Fibroblast of skin of back (primary cell): ENCODE measurements at places on chromosomes 2 and 18.

- DNase-seq: no peak
Measured at GRCh38 chr2:154694881-154695280, 3.6 kb upstream of the KCNJ3 start.

GRCh38 chr18:57439985-57440330 is 4.8 kb downstream of the ONECUT2 start:
- DNase-seq: no peak

GRCh38 chr2:101496279-101496678 is 21.4 kb upstream of the RFX8 start:
- no peak for DNase-seq

DNA sequence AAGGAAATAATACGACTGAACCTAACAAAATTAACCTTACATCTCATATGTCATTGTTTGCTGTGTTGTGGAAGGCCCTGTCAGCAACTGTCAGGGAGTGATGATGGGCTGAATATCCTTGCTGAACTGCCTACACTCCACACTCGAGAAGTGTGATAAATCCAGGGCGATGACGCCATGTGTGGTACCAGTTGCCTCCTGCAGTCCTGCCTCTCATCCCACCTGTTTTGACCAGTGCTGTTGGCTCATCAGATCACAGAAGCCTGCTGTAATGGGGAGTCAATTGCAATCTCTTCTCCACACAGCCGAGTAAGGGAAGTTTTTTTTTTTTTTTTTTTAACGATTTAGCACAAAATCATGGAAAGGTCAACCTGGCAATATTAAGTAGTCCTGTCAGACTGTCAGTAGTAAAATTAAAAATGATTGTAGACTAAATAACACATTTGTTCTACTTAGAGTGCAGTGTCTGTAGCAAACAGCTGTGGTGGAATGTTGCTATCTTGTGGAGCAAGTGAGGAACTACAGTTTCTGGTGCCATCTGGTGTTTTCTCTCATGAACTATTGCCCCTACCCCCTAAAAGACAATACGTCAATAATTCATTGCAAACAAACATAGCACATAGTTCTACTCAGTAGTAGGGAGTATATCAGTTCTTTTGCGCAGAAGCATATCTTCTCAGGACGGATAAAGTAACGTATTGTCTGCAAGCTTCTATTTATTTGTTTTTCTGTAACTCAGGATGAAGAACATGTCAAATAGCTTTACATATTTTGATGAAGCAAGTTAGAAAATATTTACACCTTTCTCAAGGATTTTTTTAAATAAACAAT is 347.6 kb downstream of the CTNNA2 start:
- peak; percentile 31 for DNase-seq

DNA sequence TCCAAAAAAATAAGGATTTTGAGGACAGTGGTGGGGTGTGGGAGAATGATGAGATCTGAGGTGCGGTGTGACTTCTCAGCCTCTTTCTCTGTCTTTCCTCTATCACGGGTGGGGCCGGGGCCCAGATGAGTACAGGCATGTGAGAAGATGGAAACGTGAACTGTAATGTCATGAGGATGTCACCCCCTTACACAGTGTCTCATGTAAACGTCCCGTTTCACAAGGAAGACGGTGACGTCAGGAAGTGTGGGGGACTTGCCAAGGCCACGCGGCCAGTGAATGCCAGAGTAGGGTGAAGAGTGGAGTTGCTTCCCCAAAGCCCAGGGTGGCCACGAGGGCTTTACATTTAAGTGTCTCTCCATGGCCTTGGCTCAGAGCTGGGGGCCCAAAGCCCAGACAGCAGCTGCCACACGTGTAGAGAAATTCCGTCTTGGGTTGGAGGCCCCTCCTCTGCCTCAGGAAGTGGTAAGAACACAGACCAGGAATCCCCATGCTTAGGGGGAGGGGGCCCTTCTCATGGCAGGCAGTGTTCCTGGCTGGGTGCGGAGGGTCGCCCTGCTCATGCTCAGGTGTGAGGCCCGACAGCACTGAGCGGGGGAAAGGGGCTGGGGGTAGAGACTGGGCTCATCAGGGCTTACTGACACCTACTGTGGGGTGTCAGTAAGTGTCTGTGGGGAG is 80.9 kb upstream of the SMAD7 start:
- no peak for DNase-seq

- DNase-seq: no peak
Measured at GRCh38 chr18:79902640-79903039, 48.8 kb downstream of the SLC66A2 start.

- DNase-seq: no peak
Measured at GRCh38 chr2:195535911-195536522, 121.0 kb upstream of the SLC39A10 start.

GRCh38 chr2:20356042-20356441 is 5.4 kb upstream of the PUM2 start:
- DNase-seq: peak; percentile 16

DNA sequence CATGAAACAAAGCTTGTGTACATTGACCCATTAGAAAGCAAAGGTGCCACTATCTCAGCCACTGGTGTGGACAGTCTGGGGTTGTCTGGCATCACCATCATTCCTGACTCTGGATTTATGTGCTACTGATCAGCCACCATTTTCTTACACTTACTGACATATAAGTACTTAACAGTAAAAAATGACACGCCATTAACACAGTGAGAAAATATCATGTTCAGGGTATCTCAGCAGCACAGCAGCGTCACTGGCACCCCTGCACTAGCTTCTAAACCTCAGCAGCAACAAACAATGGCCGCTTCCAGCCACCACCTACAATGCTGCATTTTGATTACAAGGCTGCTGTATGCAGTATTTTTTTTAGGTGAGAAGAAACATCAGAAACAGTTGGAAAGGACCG is 253.4 kb upstream of the HDAC4 start:
- no peak for DNase-seq

DNA sequence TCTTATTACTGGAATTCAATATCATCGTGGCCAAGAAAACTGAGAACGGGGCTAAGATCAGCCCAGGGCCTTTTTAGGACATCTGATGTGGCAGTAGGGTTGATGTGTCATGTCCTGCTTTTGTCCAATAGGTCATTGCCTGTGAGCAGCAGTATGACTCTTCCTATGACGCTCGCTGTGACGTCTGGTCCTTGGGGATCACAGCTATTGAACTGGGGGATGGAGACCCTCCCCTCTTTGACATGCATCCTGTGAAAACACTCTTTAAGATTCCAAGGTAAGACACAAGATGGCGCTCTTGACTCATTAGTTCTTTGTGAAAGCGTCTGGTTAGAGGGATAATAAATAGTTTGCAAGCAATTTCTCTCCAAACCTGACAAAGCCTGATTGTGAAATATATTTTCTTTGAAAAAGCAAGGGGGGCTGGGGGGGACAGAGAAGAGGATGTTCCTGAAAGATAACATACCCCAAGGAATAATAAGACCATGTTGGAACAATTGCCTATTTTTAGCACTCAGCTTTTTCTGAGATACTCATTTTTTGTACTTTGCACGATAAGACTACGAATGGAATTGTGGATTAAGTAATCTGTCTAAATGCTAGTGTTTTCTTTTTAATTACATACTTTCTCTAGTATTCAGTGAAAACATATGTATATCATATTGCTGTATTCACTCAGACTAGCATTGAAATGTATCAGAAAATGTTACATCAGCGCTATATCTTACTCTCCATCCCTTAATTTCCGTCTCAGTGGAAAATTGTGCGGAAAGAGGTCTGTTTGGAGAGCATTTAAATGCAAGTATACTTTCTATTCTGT is 58.1 kb downstream of the MYO3B start:
- peak; percentile 60 for DNase-seq

- DNase-seq: no peak
Measured at GRCh38 chr2:98026927-98027522, 31.3 kb upstream of the TMEM131 start.

DNA sequence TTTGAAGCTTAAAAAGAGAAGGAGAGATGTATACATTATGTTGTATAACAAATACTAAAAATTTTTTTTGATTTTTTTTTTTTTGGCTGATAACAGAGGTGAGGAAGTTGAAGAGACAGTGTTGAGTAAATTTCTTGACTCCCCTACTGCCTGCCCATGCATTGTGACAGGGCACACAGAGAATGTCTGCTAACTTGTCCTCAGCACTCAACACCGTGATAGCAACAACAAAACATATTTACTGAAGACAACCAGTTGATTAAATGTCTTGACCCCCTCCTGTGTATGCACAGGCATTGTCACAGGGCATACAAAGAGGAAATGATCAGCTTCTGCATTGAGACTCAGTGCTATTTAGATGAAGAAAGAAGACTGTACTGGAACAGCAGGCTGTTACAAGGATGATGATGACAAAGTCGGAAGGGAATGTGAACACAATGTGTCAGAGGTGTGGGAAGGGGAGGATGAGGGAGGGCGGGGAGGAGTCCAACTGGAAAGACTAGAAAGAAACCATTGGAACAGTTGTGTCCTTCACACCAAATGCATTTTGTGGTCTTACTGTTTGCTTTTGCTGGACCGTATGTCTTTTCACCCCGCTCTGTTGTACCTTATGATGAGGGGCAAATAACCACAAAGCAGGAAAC is 89.5 kb downstream of the CERS6 start:
- peak; percentile 87 for DNase-seq

GRCh38 chr2:75589391-75590105 is 28.8 kb upstream of the EVA1A start:
- peak; percentile 59 for DNase-seq

GRCh38 chr2:40256649-40257048 is 195.2 kb downstream of the SLC8A1 start:
- DNase-seq: no peak

GRCh38 chr2:197311421-197312033 is 947 bp upstream of the ANKRD44 start:
- no peak for DNase-seq

DNA sequence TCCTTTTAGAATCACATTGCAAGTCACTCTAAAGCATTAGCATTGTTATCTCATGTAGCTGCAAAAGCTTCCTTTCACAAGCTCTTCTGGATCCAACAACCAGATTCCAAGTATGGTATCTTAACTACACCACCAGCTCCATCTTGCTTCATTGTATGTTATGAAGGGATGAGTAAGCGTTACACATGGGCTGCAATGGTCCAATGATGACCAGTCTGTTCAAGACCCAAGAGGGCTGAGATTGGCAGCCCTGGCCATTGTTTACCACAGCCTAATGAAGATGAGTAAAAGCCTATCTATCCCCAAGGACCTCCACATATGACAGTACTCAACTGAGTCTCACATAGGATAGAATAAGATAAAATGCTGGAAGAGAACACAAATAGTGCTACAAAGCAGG is 6.3 kb downstream of the CFLAR start:
- DNase-seq: no peak

DNA sequence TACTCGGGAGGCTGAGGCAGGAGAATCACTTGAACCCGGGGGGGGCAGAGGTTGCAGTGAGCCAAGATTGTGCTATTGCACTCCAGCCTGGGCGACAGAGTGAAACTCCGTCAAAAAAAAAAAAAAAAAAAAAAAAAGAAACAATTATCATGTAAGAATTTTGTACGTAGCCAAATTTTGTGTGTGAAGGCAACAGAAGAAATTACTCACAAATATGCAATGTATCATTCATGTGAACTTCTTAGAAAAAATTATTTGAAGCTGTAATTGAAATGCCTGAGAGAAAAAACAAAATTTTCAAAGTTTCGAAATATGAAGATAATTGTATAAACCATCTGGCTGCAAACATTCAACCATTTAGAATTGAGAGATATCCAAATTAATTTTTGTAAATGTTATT is 204.8 kb upstream of the PARD3B start:
- DNase-seq: peak; percentile 7

DNA sequence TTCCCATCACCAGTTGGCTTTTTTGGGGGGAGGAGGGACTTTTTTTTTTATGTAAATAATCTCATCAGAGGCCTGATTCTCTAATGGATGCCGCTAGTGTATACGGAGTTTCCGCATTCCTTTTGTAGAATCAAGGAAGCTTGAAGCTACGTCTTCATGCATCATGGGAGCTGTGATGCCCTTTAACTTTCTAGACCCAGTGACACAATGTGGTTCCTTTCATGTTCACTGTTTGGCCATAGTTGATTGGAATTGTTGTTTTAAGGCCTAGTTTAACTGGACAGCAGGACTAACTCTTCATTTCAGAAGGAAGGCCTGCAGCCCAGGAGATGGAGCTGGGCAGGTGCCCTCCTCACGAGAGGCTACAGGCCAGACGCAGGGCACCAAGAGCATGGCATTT is 287.9 kb downstream of the AGAP1 start:
- DNase-seq: no peak

- DNase-seq: peak; percentile 37
Measured at GRCh38 chr18:7596147-7596546, 29.0 kb downstream of the PTPRM start.

- DNase-seq: peak; percentile 61
Measured at GRCh38 chr18:36297417-36298125, at the start of gene FHOD3. Gene FHOD3 (plus strand): TSS chr18:36297713. CDS start chr18:36297836, 123 bp downstream.

DNA sequence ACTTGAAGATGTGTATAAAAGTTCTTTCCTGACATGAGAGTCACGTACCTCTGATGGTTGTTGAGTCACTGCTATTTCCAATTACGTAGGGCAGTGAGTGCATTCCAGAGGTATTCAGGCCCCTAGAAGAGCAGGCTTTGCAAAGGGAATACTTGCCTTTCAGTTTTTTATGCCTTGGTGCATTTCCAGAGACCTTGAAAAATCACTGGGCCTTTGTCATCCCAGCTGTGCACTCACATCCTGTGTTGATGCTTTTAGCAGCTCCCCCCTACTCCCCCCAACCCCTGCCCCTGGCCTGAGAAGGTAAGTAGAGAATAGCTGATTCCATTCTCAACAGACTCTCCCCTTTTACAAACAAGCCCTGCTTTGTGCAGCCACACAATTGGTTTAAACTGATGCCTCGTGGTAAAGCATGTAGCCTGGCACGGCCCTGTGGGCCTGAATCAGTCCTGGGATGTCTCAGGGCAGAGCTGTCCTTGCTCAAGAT is 174.2 kb downstream of the PRPF40A start:
- peak; percentile 93 for DNase-seq

DNA sequence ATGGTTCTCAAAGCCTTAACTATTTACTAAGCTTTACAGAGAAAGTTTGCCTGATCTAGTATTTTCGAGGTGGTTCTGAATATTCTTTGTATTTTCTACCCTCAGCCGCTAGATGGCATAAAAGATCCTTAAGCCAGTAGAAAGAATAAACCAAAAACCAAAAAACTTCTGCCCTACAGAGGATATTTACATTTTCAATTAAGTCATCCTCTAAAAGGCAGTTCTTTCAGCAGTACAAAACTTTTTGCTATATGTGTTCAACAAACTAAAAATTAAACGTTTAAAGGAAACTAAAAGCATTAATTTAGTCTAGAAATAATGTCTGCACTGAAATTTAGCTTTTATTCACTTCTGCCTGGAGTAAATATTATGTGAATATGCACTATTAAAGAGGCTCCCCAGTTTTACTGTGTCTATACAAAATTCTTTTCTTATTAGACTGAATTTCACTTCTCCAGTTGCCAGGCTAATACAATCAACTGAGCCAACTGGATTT is 297.5 kb downstream of the PIEZO2 start:
- DNase-seq: peak; percentile 61
